ENCODE measurements at places on chromosomes 6 and 20. TPM values are rescaled to one million over a fixed set of nuclear protein-coding genes. Genes with fewer than 3 reads are reported as not detected.

Gene IL20RA
- total RNA-seq, result 2.4 TPM

GRCh38 chr6:14638435-14638905, 520.9 kb downstream of the CD83 start:
- peaks cover 54% of the 10 kb centered on the region for H3K4me1 ChIP-seq
- no peak for DNase-seq
- H3K27me3 ChIP-seq, result no peaks in the 10 kb centered on the region
- H3K36me3 ChIP-seq, result no peaks in the 10 kb centered on the region
- H3K4me3 ChIP-seq, result no peak overlapping the region
- peak overlapping the region; percentile 91 for H3K27ac ChIP-seq

Gene PSORS1C1
- 0.16 TPM for total RNA-seq

GRCh38 chr6:112218563-112218962, 35.8 kb downstream of the LAMA4 start:
- H3K27ac ChIP-seq, result no peak overlapping the region
- H3K4me1 ChIP-seq, result peaks cover 18% of the 10 kb centered on the region
- no peaks in the 10 kb centered on the region for H3K27me3 ChIP-seq
- H3K36me3 ChIP-seq, result no peaks in the 10 kb centered on the region
- H3K4me3 ChIP-seq, result no peak overlapping the region

Gene SIRPA
- 2.9 TPM for total RNA-seq

DNA sequence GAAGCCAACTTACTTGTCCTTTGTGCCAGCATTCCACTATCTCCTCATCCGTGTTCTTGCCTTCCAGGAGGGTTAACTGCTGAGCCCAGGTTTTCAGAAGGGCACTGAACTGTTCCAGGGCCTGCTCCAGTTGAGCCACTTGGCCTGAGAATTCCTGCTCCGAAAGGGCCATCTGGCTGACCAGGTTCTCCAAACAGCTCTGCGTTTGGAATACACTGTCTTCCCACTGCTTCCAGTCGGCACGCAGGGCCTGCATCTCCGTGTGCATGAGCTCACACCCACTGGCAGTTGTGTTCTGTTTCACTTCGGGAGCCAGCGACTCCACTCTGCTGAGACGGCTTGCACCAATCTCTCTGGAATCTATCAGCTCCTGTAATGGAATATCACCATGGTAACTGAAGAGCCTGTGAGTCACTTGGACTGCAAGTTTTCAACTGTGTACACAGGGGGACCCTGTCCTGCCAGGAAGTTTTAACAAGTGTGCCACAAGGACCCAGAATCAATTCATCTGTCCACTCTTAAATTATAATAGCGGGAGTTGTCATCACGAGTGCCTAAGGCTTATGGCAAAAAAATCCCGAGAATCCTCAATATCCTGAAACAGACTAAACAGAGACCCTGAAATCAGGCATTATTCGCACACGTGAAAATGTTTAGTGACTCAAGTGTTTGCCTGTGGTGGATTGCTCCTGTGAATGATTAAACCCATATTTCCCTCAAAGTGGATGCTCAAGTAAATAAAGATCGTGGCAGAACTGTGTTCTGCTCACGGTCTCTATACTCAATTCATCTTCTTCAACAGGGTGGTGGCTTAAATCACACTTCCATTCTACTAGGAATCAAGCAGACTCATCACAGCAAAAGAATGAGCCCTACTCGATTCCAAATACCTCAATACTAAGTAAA, 255.9 kb downstream of the SYNE1 start:
- no peaks in the 10 kb centered on the region for H3K36me3 ChIP-seq
- no peaks in the 10 kb centered on the region for H3K27me3 ChIP-seq
- H3K27ac ChIP-seq, result no peak overlapping the region
- no peaks in the 10 kb centered on the region for H3K4me1 ChIP-seq
- no peak overlapping the region for H3K4me3 ChIP-seq
- DNase-seq, result no peak

Gene THBD
- 0.97 TPM for total RNA-seq

DNA sequence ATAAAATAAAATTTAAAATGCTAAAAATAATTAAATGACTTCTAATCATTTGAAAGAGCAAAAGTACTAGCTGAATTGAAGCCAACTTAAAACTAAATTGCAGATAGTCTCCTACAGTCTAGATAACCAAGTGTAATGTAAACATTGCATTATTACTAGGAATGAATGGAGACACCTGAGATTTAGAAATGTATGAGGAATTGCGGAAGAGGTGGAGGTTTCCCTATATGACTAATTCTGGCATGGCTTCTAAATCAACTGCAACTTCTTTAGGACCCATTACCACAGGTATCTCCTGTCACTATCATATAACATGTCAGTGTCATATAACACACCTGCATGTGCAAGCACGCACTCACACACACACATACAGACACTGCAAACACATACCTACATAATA, 13.2 kb upstream of the GPR6 start:
- no peaks in the 10 kb centered on the region for H3K27me3 ChIP-seq
- no peak for DNase-seq
- no peaks in the 10 kb centered on the region for H3K4me1 ChIP-seq
- H3K36me3 ChIP-seq, result no peaks in the 10 kb centered on the region

Gene RIPPLY2
- total RNA-seq, result 5.4 TPM

DNA sequence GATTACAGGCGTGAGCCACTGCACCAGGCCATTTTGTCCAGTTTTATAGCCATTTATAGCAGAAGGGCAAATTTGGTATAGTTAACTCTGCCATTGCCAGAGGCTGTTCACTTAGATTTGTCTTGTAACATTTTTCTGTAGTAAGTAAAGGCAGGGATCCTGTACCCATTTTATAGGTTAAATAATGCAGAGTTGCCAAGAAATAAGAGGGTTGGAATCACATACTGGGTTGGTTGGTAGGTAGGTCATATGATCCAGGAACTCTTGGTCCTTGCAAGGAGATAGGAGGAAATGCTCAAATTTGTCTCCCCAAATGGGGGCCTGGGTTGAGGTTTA, 68.1 kb downstream of the SHLD1 start:
- peaks cover 18% of the 10 kb centered on the region for H3K4me1 ChIP-seq
- H3K4me3 ChIP-seq, result no peak overlapping the region

GRCh38 chr20:967796-968742, 34.0 kb downstream of the RSPO4 start:
- no peaks in the 10 kb centered on the region for H3K4me1 ChIP-seq
- no peak overlapping the region for H3K4me3 ChIP-seq
- no peak overlapping the region for H3K27ac ChIP-seq
- no peaks in the 10 kb centered on the region for H3K36me3 ChIP-seq
- DNase-seq, result peak; percentile 71
- H3K27me3 ChIP-seq, result no peaks in the 10 kb centered on the region

Gene SOX18
- total RNA-seq, result 0.21 TPM

- DNase-seq, result peak; percentile 94
- H3K4me1 ChIP-seq, result peaks cover 76% of the 10 kb centered on the region
- peak overlapping the region; percentile 59 for H3K4me3 ChIP-seq
- H3K27ac ChIP-seq, result no peak overlapping the region
These were observed 2.2 kb upstream of the TFAP2A start for GRCh38 chr6:10416863-10417641.

Gene IL17A
- not detected for total RNA-seq

GRCh38 chr6:157269261-157269794, 54.0 kb downstream of the TMEM242 start:
- no peak for DNase-seq
- H3K27me3 ChIP-seq, result peaks cover 9% of the 10 kb centered on the region
- H3K36me3 ChIP-seq, result no peaks in the 10 kb centered on the region
- H3K4me1 ChIP-seq, result peaks cover 11% of the 10 kb centered on the region
- H3K4me3 ChIP-seq, result no peak overlapping the region
- no peak overlapping the region for H3K27ac ChIP-seq

Gene CLPSL2
- total RNA-seq, result not detected

GRCh38 chr20:64164123-64164836, at the start of gene MYT1:
Gene MYT1, plus strand, starts transcription at chr20:64164452. Its CDS starts 34,410 bp downstream, at chr20:64198862.
- peaks cover 50% of the 10 kb centered on the region for H3K4me1 ChIP-seq
- no peak within 1 kb of the TSS for H3K4me3 ChIP-seq
- peaks cover 22% of the 10 kb centered on the region for H3K27me3 ChIP-seq

GRCh38 chr6:131952886-131953509, 1.8 kb upstream of the CCN2 start:
- H3K27ac ChIP-seq, result peak overlapping the region; percentile 77
- DNase-seq, result peak; percentile 87
- peaks cover 56% of the 10 kb centered on the region for H3K4me1 ChIP-seq
- peaks cover 19% of the 10 kb centered on the region for H3K36me3 ChIP-seq
- no peaks in the 10 kb centered on the region for H3K27me3 ChIP-seq

GRCh38 chr20:35893942-35894341, 60.4 kb downstream of the SCAND1 start:
- H3K4me1 ChIP-seq, result no peaks in the 10 kb centered on the region
- H3K36me3 ChIP-seq, result no peaks in the 10 kb centered on the region
- no peak overlapping the region for H3K27ac ChIP-seq
- H3K27me3 ChIP-seq, result no peaks in the 10 kb centered on the region

Gene PRL
- total RNA-seq, result not detected

Gene PPP1R3G
- total RNA-seq, result 0.24 TPM

DNA sequence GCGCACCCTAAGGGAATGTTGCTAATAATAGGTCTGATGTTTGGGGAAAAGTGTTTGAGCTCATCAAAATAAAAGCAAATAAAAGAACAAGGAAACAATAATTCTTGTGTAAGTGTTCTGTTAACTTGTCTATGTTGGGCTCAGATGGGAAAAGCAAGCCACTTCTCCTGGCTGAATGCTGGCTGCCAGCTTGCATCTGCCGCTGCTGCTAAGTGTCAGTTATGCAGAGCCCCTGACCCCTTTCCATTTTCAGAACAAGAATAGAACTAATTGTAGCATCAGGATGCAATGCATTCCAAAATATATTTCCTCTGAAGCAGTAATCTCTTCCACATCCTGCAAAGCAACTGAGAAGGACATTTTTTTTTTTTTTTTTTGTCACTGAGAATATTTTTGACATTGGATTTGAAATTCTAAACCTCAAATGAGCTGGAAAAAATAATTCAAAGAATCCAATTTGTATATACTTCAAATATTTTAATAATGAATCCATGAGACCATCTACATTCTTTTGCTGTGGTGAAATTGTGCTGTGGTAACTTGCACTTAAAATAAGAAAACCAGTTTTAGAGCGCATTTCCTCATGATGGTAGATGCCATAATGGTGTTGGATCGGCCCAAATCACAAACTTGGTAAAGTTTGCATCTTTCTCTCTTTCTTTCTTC, 43.9 kb upstream of the DEK start:
- no peak overlapping the region for H3K4me3 ChIP-seq
- no peak for DNase-seq
- peaks cover 22% of the 10 kb centered on the region for H3K4me1 ChIP-seq
- no peak overlapping the region for H3K27ac ChIP-seq

Gene SLC35D3
- 1.5 TPM for total RNA-seq

Gene SNHG17
- 22.2 TPM for total RNA-seq

Gene MUC21
- total RNA-seq, result not detected

Gene PTK6
- total RNA-seq, result 0.28 TPM

GRCh38 chr20:14491436-14491835, 154.0 kb upstream of the FLRT3 start:
- H3K27me3 ChIP-seq, result no peaks in the 10 kb centered on the region
- no peak overlapping the region for H3K27ac ChIP-seq
- no peak overlapping the region for H3K4me3 ChIP-seq
- H3K36me3 ChIP-seq, result no peaks in the 10 kb centered on the region
- DNase-seq, result no peak

Gene ELOVL2
- 1.7 TPM for total RNA-seq

Gene SCRT2
- total RNA-seq, result 0.31 TPM

- no peaks in the 10 kb centered on the region for H3K27me3 ChIP-seq
- no peak for DNase-seq
- no peaks in the 10 kb centered on the region for H3K36me3 ChIP-seq
- peaks cover 59% of the 10 kb centered on the region for H3K4me1 ChIP-seq
These were observed 19.5 kb downstream of the ADNP start for GRCh38 chr20:50911716-50912115.

DNA sequence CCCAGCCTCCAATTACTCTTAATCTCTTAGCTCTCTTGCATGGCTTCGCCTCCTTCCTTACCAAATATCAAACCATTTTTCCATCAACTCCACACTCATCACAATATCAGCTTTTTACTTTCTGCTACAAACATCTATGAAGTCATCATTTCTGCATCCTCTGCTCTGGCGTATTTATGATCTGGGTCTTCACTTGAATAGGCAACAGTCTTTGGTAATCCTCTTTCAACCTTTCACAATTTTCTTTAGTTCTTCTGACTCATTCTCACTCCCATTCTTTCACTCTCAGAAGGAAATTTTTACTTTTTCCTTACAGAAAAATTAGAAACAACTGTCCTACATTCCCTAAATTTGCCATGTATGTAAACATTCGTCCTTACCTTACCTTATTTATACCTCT, 522.4 kb downstream of the HDGFL1 start:
- H3K36me3 ChIP-seq, result no peaks in the 10 kb centered on the region
- no peak overlapping the region for H3K27ac ChIP-seq
- H3K4me1 ChIP-seq, result no peaks in the 10 kb centered on the region

DNA sequence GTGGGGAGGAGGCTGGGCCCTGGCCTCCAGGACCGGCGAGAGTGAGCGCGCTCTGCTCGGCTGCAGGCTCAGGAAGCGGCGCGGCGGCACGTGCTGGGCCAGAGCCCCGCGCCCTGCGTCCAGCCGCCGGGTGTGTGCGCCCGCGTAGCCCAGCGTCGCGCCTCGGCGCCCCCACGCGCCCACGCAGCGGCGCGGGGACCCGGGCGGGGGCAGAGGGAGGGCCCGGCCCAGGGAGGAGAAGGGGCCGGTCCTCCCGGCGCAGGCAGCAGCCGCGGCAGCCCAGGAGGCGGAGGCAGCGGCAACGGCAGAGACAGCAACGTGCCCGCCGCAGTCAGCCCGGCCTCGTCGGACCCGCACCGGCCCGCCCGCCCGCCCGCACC, at the start of gene EYA2:
Gene EYA2 (plus strand): TSS at position 265 of the 380 bp plus-strand sequence. CDS start 95,168 bp downstream, outside the sequence.
- H3K4me1 ChIP-seq, result peaks cover 17% of the 10 kb centered on the region
- H3K27ac ChIP-seq, result no peak within 1 kb of the TSS
- no peaks in the 10 kb centered on the region for H3K36me3 ChIP-seq
- peak within 1 kb of the TSS; percentile 83 for H3K4me3 ChIP-seq

GRCh38 chr6:158655569-158656450, 6.0 kb downstream of the SYTL3 start:
- no peak overlapping the region for H3K4me3 ChIP-seq
- no peaks in the 10 kb centered on the region for H3K36me3 ChIP-seq
- DNase-seq, result no peak
- no peaks in the 10 kb centered on the region for H3K27me3 ChIP-seq

GRCh38 chr6:143742070-143742954, 64.5 kb downstream of the PHACTR2 start:
- peaks cover 43% of the 10 kb centered on the region for H3K4me1 ChIP-seq
- H3K27ac ChIP-seq, result peak overlapping the region; percentile 93
- no peak overlapping the region for H3K4me3 ChIP-seq
- H3K27me3 ChIP-seq, result no peaks in the 10 kb centered on the region
- DNase-seq, result no peak
- H3K36me3 ChIP-seq, result no peaks in the 10 kb centered on the region

Gene IFT52
- 26.8 TPM for total RNA-seq

GRCh38 chr6:63441266-63441956, 121.6 kb upstream of the LGSN start:
- H3K27me3 ChIP-seq, result no peaks in the 10 kb centered on the region
- H3K27ac ChIP-seq, result no peak overlapping the region
- no peaks in the 10 kb centered on the region for H3K36me3 ChIP-seq
- H3K4me3 ChIP-seq, result no peak overlapping the region

Gene PFDN4
- total RNA-seq, result 105 TPM

DNA sequence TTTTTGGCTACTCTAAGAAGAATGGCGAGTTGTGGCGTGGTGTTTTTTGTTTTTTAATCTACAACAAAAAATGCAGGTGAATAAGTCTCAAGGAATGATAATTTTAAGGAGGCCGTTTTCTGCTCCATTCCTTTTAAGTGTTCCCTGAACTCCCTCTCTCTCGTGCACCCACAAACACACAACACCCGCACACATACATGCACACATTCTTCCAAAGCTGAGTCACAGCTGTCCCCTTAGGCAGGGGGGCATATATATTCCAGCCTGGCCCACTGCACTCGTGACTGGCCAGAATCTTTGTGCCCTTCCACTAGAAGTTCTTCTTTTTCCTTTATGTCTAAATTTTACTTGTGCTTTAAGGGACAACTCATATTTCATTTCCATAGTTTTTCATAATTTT, 405.7 kb downstream of the LMBRD1 start:
- no peak overlapping the region for H3K4me3 ChIP-seq
- no peaks in the 10 kb centered on the region for H3K4me1 ChIP-seq

Measured in GM23338 (cell line).